Motor neuron (in vitro differentiated cells): ENCODE measurements at places on chromosomes 1 and 21. TPM values are rescaled to one million over a fixed set of nuclear protein-coding genes. Genes with fewer than 3 reads are reported as not detected.

TRIM67 gene
- total RNA-seq: 0.11 and 0.28 TPM in 2 replicates

NEGR1 gene
- 31.7 and 32.1 TPM in 2 replicates for total RNA-seq

VAV3 gene
- 13.0 and 13.2 TPM in 2 replicates for total RNA-seq

FCGR3A gene
- total RNA-seq: not detected in 2 replicates

C1orf141 gene
- 0.05 TPM in 1 of 2 replicates, not detected in the other for total RNA-seq

LDLRAD1 gene
- total RNA-seq: 0.25 TPM in 1 of 2 replicates, not detected in the other

FCRL5 gene
- 0.21 and 0.27 TPM in 2 replicates for total RNA-seq

NUDT4B gene
- total RNA-seq: 0.58 and 1.9 TPM in 2 replicates

KCNE1 gene
- 1.6 and 2.6 TPM in 2 replicates for total RNA-seq

ITGB2 gene
- 0.56 and 0.86 TPM in 2 replicates for total RNA-seq

CD2 gene
- total RNA-seq: 0.36 TPM in 1 of 2 replicates, not detected in the other

OR10Z1 gene
- total RNA-seq: 0.14 and 0.21 TPM in 2 replicates

PLA2G2F gene
- 0.48 and 0.51 TPM in 2 replicates for total RNA-seq

ACKR1 gene
- 0.22 TPM in 1 of 2 replicates, not detected in the other for total RNA-seq

RPS6KC1 gene
- 25.1 and 25.7 TPM in 2 replicates for total RNA-seq

CFAP57 gene
- total RNA-seq: 0.42 TPM in 1 of 2 replicates, not detected in the other

EXTL1 gene
- total RNA-seq: 0.36 and 0.81 TPM in 2 replicates

CLSTN1 gene
- total RNA-seq: 140 and 197 TPM in 2 replicates

PRAMEF17 gene
- 0.18 TPM in 1 of 2 replicates, not detected in the other for total RNA-seq

C4BPA gene
- total RNA-seq: not detected in 2 replicates

OR2T35 gene
- not detected in 2 replicates for total RNA-seq

VWA1 gene
- 1.1 and 1.7 TPM in 2 replicates for total RNA-seq

KRTAP19-3 gene
- not detected in 2 replicates for total RNA-seq

FLG2 gene
- total RNA-seq: 0.08 and 0.09 TPM in 2 replicates

SERPINC1 gene
- total RNA-seq: 0.68 and 0.81 TPM in 2 replicates

TCHH gene
- total RNA-seq: 2.9 and 3.0 TPM in 2 replicates

GOLT1A gene
- total RNA-seq: 0.49 TPM in 1 of 2 replicates, not detected in the other

RYR2 gene
- 0.85 and 0.87 TPM in 2 replicates for total RNA-seq

KIF26B gene
- total RNA-seq: 11.5 and 12.3 TPM in 2 replicates

ADARB1 gene
- 10.6 and 11.6 TPM in 2 replicates for total RNA-seq

LCE1E gene
- 0.92 and 0.95 TPM in 2 replicates for total RNA-seq

FAAH gene
- 8.5 and 13.0 TPM in 2 replicates for total RNA-seq

SPTA1 gene
- 0.38 TPM in 1 of 2 replicates, not detected in the other for total RNA-seq

ZNF683 gene
- 0.63 and 0.68 TPM in 2 replicates for total RNA-seq

ERICH3 gene
- 0.27 and 0.47 TPM in 2 replicates for total RNA-seq

LCE3E gene
- total RNA-seq: 1.6 TPM in 1 of 2 replicates, not detected in the other

NASP gene
- 93.4 and 107 TPM in 2 replicates for total RNA-seq

ANGPTL1 gene
- 0.45 and 1.2 TPM in 2 replicates for total RNA-seq
